ENCODE measurements at places on chromosomes 7 and 10.

DNA sequence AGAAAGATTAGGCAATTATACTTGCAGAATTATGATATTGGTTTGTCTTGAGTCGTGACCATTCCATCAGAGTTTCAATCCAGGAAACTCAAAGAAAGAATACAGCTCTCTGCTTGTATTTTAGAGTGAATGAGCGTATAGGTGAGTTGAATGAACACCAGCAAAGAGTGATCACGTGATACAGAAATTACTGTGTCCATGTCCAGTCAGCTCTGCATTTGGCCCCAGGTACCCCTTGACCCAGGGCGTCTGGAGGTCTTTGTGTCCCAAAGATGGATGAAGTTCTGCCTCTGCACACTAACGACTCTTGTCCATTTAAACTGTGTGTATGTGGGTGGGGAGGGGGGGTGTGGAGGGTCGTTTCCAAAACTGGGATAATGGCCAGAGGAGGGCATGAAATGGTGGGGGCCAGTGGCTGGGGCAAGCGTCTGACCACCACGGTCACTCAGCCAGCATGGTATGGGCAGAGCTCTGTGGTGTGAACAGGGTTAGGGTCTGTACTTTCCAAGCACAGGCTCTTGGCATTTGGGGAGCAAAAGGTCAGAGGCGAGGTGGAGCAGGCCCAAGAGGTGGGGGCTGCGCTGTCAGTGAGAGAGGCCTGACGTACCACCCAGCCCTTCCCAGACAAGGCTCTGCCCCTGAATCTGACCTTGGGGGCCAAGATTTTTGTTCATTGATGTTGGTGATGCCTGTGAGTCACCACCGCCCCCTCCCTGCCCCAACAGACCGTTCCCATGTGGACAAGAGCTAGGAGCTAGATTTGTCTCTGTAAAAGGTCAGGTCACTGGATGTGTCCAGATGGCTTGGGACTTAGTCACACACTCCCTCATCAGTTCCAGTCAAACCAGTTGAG lies 1.4 kb downstream of the PTPRE start:
- no peak for ATAC-seq

- ATAC-seq: no peak
These were observed 10.9 kb downstream of the MARVELD1 start for GRCh38 chr10:97724341-97724941.

- no peak for ATAC-seq
These were observed 223.0 kb downstream of the AHR start for GRCh38 chr7:17521437-17521836.

- no peak for ATAC-seq
These were observed 64.8 kb upstream of the SVIL start for GRCh38 chr10:29699621-29700020.

GRCh38 chr10:104293781-104294321 lies 24.9 kb downstream of the GSTO2 start:
- no peak for ATAC-seq

DNA sequence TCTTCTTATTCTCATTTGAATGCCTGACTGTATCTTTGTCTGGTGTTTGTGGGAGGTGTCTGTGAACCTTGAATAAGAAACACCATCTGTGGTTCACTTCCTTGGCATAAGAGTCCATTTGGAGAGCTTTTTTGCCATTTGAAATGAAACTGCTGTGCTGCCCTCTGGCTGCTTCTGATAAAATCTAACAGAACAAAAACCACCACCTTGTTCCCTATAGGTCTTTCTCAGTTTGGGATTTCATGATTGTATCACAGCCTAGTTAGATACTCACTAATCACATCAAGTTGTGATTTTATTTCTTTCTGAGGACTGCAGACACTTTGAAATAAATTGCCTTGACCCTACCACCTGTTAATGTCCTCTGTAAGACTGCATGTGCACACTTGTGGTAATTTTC lies 102.7 kb upstream of the FAM13C start:
- no peak for ATAC-seq

DNA sequence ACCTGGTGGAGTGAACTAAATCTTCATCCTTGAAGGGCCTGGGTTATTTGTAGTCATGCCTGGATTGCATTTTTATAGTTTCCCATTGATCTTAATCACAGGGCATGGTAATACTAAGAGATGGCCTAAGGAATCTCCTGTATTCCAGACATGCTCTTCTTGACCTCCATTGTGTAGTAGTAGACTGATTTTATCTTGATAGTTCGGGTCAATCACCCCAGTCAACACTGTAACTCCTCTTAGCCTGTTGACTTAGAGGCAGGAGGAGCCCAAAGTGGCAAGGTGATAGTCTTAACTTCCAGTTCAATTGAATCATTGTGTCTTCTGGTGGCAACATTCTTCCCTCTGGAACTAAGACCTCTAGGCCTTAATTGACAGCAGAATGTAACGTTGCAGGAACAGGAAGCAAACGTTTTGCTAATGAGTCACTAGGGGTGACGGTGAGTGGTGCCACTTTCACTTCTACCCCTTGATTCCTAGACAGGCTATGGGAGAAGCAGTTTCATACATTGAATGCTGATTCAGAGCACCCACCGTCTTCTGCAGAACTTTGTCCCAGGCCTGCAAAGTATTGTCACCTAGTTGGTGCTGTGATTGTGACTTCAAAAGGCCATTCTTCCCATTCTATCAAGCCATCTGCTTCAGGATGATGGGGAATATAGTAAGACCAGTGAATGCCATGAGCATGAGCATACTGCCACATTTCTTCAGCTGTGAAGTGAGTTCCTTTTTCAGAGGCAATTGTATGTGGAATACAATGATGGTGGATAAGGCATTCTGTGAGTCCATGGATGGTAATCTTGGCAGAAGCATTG lies 24.0 kb upstream of the PAPSS2 start:
- peak; percentile 82 for ATAC-seq

GRCh38 chr10:13994932-13995331 lies 335.8 kb downstream of the FRMD4A start:
- no peak for ATAC-seq

GRCh38 chr10:17512341-17513001 lies 58.1 kb upstream of the ST8SIA6 start:
- no peak for ATAC-seq

- ATAC-seq: no peak
These were observed 39.3 kb downstream of the RAPGEF5 start for GRCh38 chr7:22317632-22318031.

DNA sequence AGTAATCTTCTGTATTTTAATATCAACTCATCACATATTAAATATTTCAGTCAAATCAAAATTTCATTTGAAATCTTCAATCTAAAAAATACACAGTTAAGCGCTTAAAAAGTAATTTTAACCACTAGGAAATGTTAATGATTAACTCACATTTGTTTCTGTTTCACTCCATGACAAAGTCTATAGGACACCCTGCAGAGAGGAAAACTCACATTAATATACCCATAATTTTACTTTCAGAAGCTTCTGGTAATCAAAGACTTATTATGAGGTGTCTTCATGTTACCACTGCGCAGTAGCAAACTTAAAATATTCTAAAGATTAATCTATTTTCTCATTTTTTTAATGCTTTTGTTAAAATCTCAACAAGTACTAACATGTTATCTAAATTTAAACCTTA lies 41.0 kb upstream of the ZNF518A start:
- ATAC-seq: no peak

- no peak for ATAC-seq
These were observed 63.0 kb downstream of the ZNF248 start for GRCh38 chr10:37794305-37794976.

- no peak for ATAC-seq
These were observed 28.1 kb upstream of the SLC26A4 start for GRCh38 chr7:107632492-107632865.

- ATAC-seq: no peak
These were observed 81.8 kb downstream of the PTPN20 start for GRCh38 chr10:46992803-46993561.

- ATAC-seq: no peak
These were observed 25.7 kb downstream of the GPR22 start for GRCh38 chr7:107495516-107495915.

- ATAC-seq: no peak
These were observed 20.5 kb upstream of the PLPP4 start for GRCh38 chr10:120436439-120437112.

DNA sequence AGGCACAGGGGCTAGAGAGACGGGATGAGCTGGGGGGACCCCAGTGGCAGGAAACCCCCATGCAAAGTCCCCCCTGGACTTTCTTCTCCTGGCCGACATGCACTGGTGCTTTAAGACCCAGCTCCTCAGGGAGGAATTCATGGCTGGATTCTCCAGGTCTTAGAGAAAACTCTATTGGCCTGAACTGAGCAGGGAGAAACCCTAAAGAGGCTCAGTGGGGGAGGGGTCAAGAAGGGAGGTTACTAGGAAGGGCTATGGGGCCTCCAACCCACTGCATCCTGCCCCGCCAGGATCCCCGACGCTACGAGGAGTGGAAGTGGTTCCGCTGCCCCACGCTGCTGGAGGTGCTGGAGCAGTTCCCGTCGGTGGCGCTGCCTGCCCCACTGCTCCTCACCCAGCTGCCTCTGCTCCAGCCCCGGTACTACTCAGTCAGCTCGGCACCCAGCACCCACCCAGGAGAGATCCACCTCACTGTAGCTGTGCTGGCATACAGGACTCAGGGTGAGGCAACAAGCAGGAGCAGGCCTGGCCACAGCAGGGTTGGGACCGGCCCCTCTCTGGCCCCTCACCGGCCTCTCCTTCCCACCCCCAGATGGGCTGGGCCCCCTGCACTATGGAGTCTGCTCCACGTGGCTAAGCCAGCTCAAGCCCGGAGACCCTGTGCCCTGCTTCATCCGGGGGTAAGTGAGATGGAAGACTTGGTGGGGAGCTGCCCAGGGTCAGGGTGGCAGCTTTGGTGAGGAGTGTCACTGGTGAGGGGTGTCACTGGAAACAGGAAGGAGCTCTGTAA lies 13.8 kb downstream of the ATG9B start:
- peak; percentile 11 for ATAC-seq

DNA sequence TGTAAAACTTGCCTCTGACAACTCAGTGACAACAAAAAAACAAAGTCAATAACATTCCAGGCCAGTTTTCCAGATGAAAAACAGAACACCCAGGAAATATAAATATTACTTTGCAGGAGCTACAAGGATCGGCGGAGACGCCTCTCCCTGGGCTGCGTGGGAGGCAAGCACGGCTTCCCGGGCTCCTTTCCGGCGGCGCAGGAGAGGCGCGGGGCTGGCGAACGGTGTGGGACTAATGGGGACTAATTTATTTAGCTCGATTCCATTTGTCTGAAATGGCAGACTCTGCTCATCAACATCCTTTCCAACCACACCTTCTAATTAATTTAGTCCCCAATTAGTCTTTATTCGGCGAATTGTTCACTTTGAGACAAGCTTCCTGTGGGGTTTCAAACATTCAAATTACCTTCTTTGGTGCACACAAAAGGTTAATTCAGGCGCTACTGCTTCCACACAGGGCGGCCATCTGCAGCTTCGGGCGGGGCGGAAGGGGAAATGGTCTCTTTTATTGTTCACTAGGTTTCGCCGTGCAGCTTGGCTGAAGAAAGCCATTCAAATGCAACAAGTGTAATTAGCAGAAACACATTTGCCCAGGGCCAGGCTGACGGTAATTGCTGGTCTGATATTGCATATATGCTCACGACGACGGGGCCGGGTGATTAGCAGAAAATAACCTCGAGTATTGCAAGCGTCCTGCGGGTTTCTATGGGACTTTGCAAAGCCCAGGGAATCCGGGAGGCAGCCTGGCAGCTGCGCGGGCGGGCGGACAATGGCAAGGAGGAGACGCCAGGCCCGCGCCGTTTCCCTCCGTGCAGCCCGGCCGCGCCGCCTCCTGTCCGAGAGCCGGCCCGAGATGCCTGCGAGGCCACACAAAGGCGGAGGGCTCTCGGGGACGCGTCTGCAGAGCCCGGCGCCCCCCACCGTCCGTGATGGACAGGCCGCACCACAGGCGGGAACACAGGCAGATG lies 270.1 kb downstream of the PTPRN2 start:
- ATAC-seq: no peak

Data from activated CD4-positive, CD25-positive, alpha-beta regulatory T cell treated with anti-CD3 and anti-CD28 coated beads, Interleukin-2, amount 50 U/mL, for 24 hours (primary cell).